Right atrium auricular region (tissue), 2 donors: ENCODE measurements at places on chromosomes 6 and 20. TPM values are rescaled to one million over a fixed set of nuclear protein-coding genes. Genes with fewer than 3 reads are reported as not detected.

The MROH8 gene
- 3.8 TPM for total RNA-seq

The SCUBE3 gene
- 0.12 TPM for total RNA-seq

The NMBR gene
- not detected for total RNA-seq

The PGC gene
- not detected for total RNA-seq

The NOL4L gene
- total RNA-seq = 7.6 TPM

The MAFB gene
- total RNA-seq = 14.2 TPM

The JPH2 gene
- total RNA-seq = 168 TPM

The ERVFRD-1 gene
- total RNA-seq = not detected

The RNF39 gene
- 1.1 TPM for total RNA-seq

The LY6G6D gene
- total RNA-seq = not detected

The PRDM1 gene
- total RNA-seq = 1.9 TPM

The TOMM34 gene
- 17.0 TPM for total RNA-seq

The FAXC gene
- total RNA-seq = not detected

The CLIC5 gene
- total RNA-seq = 99.8 TPM

The ID1 gene
- total RNA-seq = 450 TPM

The PLAGL2 gene
- 7.0 TPM for total RNA-seq

The IP6K3 gene
- 29.9 TPM for total RNA-seq

The GPR63 gene
- total RNA-seq = 0.86 TPM

The CD93 gene
- 35.7 TPM for total RNA-seq

The RNF182 gene
- 0.67 TPM for total RNA-seq

The CCDC170 gene
- 0.11 TPM for total RNA-seq

The BTN2A1 gene
- 13.9 TPM for total RNA-seq

The PPP1R11 gene
- 48.2 TPM for total RNA-seq

The SYNJ2 gene
- 10.1 TPM for total RNA-seq

The LSM14B gene
- 26.1 TPM for total RNA-seq

The TNFAIP3 gene
- total RNA-seq = 8.5 TPM

The KHDRBS2 gene
- total RNA-seq = not detected

The LY86 gene
- 0.82 TPM for total RNA-seq

The C20orf144 gene
- total RNA-seq = not detected

The LTB gene
- total RNA-seq = not detected

The ADGRF5 gene
- total RNA-seq = 59.4 TPM

The LCA5 gene
- total RNA-seq = 2.6 TPM

The COX4I2 gene
- 6.8 TPM for total RNA-seq
